AG09309 (cell line): ENCODE measurements at places on chromosomes 13 and 19.

- no peak for DNase-seq
Measured at GRCh38 chr13:27966641-27967202, 2.4 kb downstream of the CDX2 start.

GRCh38 chr13:94416454-94417080, 62.9 kb downstream of the DCT start:
- DNase-seq: no peak

- DNase-seq: no peak
Measured at GRCh38 chr19:53019684-53020083, 6.0 kb downstream of the ERVV-1 start.

DNA sequence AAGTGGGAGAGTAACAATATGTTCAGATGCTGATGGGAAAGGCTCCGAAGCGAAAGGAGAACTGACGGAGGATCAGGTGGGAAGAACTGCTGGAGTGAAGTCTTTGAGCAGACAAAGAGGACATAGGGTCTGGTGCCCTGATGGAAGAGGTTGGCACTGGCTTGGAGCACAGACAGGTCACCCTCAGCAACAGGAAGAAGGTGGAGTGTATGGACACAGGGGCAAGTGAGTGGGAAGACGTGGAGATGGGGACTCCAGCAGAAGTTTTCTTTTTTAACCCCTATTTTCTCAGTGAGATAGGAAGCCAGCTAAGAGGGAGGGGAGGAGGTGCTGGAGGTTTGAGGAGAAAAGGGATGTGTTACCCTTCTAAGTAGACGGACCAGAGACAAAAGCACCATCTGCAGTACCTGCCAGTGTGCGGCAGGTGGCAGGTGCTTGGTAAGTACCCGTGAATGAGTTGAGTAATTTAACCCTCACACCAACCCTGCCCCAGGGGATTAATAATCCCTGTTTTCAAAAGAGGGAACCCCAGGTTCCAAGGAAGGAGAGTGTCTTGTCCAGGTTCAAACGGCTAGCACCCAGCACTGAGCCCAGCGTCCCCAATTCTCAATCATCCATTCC, 11.2 kb downstream of the HAS1 start:
- no peak for DNase-seq

GRCh38 chr19:6065685-6066374, 44.5 kb downstream of the RFX2 start:
- no peak for DNase-seq

DNA sequence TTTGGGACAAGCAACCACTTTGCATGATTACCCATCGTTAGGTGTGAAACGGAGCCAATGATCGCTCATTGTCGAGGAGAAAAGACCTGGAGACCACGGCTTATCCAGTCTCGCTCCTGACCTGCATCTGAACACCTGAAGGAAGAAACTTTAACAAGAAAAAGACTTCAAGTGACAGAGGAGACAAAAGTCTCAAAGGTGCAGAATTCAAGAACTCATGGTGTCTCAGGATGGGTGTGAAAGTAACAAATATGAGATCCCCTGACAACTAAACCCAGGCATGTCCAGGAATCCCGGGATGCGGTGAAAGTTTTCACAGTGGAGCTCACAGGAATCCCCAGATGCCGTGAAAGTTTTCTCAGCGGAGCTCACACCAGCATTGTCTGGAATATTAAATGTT, 6.3 kb upstream of the ATP11A start:
- DNase-seq: no peak

DNA sequence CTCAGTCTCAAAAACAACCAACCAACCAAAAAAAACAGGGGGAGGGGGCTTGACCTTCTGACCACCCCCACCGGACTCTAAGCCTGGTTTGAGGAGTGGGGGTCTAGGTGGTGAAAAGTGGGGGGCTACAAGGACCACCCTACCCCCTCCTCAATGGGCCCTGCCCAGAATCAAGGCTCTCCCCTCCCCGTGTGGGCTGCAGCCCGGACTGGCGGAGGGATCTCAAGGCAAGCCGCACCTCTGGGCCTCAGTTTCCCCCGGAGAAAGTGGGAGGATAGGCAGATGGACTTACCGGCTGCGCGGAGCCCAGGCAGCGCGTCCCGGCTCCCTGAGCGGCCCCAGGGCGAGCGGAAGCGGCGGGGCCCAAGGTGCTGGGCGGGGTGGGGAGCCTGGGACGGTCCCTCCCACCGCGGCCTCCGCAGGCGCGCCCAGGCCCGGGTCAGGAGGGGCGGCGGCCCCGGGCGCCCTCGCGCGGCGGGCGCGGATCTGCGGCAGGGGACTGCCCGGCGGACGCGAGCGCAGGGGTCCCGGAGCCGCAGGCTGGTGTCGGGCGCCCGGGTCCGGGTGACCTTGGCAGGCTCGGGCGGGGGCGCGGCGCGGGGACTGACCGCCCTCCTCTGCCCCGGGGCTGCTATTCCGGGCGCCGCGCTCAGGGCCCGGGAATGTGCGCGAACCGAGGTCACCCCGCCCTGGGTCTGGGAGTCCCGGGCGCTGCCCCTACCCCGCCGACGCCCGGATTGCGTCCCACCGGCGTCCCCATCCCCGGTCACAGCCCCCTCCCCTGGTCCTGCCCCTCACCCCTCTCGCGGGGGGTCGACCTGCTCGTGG, at the start of gene ADAMTSL5:
Gene ADAMTSL5, minus strand, starts transcription at position 349 of the 828 bp plus-strand sequence. CDS start 2,076 bp downstream, outside the sequence.
- DNase-seq: no peak

DNA sequence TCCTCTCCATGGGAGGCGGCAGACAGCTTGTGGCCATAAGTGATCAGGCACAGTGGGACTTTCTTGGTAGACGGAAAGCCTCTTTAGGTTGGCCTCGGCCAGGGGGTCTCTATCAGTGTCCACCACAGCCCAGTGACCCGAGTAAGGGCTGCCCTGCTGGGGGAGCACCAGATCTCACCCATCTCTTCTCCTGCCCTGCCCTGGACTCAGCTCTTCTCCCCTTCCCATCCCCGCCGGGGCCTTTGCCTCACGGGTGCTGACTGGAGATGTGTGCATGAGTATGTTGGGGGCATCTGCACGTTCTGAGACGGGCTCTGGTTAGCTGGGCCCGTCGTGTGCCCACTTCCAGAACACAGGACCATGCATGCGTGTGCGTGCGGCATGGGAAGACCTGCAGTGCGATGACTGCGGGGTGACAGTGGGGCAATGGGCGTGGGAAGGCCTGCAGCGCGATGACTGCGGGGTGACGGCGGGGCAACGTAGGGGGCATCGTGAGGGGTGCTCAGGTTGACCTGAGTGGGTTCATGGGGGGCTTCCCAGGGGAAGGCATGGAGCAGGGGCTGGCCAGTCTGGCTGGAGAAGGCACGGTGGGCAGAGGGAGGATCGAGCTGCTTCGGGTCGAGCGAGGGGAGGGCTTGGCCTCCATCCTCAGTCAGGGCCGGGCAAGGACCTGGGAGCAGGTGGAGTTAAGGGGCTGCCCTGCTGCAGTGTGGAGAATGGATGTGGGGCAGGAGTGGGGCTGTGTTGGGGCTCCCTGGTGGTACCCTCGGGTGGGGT, 15.9 kb downstream of the EPN1 start:
- DNase-seq: no peak

- no peak for DNase-seq
Measured at GRCh38 chr13:110811008-110811720, 97.7 kb downstream of the ING1 start.

DNA sequence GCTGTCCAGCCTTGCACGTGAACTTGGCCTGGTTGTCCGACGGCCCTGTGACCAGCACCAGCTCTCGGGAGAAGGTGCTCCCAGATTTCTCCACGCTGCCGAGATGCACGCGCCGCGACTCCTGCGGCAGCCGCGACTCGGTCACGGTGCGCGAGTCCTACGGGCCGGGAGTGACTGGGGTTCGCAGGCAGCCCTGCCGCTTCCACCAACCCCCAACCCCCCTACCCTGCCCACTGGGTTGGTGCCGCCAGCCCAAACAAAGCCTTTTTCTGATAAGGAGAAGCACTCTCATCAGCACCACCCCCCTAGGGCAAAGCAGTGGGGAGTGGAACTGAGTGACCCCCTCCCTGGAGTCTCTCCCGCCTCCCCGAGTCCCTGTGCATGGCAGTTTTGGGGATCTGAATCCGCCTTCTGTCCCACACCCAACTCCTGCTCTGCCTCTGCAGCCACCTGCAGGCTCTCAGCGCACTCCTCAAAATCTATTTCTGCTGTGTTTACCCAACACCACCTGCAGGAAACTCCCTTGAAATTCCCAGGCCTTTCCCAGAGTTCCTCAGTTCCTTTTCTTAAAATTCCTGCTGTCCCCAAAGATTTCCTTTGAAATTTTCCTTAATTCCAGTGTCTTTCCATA, 6.2 kb downstream of the NPHS1 start:
- no peak for DNase-seq

DNA sequence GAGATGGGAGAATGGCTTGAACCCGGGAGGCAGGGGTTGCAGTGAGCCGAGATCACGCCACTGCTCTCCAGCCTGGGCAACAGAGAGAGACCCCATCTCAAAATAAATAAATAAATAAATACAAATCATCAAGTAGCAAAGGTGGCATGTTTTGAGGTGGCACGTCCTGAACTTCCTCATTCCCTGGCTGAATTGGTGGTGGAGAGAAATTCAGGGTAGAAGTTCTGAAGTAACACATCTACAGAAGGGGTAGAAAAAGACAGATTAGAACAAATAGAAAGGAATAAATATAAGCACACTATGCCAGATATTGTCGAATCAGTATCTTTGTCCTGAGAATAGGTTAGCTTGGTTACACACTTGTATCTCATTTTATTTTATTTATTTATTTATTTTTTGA, 6.3 kb downstream of the IFI30 start:
- DNase-seq: no peak

DNA sequence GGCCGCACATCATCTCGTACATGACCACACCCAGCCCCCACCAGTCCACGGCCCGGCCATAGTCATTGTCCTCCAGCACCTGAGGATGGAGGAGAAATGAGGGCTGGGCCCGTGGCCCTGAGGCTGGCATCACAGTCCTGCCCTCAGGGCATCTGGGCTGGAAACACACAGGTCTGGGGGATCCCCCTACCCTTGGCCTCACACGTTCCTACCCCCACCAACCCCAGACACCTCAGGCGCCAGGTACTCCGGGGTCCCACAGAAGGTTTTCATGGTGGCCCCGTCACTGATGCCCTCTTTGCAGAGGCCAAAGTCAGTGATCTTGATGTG, 9.5 kb upstream of the CCNP start:
- no peak for DNase-seq

DNA sequence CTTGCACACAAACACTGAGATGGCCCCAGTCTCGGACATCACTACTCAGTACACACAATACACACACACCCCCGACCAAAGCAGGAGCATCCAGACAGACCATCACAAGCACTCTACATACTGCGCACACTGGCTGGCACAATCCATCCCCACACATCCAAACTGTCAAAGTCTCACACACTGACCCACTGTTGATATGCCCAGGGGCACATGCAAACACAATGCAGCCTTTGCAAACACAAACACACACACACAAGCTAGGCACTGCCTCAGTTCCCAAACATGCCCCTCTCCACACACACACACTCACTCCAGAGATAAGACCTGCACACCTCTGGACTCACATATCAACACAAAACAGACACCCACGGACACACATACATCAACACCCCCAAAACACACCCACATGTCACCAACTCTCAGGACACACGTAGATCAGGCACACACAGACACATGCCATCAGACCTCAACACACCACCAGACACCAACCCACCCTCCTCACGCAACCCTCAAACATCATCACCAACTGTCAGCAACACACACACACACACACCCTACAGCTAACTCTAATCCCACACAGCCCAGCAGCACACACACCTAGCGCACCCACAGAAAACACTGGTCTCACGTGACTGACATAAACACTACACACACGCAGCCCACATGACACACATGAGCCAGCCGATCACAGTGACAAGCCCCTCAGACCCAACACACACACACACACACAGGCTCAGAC, 1.9 kb downstream of the BBC3 start:
- no peak for DNase-seq

DNA sequence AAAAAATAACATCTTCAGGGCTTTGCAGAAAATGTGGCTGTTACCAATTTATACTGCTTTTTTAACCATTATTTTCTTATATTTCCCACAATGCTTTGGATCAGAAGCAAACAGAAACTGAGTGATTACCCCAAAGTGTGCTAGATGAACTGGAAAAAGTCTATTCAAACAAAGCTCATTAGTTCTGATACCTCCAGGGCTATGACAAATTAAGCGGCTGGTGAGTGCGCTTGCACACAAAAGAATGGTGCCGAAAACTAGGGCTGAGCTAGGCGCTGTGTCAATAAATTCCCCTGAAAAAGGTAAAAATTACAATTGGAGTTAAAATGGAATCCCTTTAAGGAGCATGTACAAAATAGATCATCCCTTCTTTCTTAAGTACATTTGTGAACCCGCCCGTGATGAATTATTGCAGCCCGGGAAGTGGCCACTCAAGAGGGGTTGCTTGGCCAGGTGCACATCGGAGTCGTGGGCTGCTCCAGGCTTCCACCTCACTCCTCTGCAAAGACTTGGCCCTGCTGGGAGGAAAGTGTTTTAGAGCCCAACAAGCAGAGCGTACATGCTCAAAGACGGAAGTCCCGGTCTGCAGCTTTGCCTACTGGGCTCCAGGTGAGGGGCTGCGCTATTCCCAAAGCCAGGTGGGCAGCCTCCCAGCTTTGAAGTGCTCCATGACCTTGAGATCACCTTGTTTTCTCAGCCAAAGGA, 164.0 kb upstream of the ZNF507 start:
- no peak for DNase-seq

GRCh38 chr13:66835040-66835628, 395.0 kb downstream of the PCDH9 start:
- DNase-seq: no peak
